Mucosa of descending colon (tissue), 3 donors: ENCODE measurements at places on chromosomes 1 and 21. TPM values are rescaled to one million over a fixed set of nuclear protein-coding genes. Genes with fewer than 3 reads are reported as not detected.
A peak's percentile ranks its signal among the peaks of the same experiment; 100 is the strongest.

GRCh38 chr21:25408666-25409065 is 198.6 kb downstream of the MRPL39 start:
- DNase-seq = no peak

DNA sequence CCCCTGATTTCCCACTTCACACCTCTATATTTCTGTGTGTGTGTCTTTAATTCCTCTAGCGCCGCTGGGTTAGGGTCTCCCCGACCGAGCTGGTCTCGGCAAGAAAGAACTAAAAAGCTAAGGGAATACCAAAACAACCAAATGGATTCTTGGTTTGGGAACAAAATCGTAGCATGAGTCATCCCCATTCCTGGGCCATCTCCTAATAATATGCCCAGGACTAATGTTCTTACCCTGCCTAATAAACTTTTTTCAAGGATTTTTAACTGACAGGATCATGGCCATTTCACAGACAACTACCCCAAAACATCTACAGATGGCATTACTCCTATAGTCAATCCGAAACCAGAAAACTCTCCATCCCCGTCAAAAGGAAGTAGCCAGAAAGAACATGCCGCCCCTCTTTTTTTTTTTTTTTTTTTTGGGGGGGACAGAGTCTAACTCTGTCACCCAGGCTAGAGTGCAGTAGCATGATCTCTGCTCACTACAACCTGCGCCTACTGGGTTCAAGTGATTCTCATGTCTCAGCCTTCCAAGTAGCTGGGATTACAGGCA is 4.1 kb upstream of the HPDL start:
- no peak for DNase-seq

DNA sequence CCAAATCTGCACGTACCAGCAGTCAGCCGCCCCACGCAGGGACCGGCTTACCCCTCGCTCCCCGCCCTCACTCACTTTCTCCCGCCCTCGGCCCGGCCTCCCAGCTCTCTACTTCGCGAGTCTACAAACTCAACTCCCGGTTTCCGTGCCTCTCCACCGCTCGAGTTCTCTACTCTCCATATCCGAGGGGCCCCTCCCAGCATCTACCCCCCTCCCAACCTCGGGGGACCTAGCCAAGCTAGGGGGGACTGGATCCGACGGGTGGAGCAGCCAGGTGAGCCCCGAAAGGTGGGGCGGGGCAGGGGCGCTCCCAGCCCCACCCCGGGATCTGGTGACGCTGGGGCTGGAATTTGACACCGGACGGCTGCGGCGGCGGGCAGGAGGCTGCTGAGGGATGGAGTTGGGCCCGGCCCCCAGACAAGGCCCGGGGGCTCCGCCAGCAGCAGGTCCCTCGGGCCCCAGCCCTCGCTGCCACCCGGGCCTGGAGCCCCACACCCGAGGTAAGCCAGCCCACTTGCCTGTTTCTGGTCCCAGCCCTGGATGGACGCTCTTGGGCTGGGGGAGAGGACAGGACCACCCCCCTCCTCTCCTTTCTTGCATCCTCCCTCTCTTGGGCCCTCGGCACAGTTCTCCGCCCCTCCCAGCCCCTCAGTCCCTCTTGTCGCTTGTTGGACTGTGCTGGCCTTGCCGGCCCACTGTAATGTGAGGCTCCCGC is at the start of gene ARTN:
ARTN (plus strand) TSS at position 416 of the 715 bp plus-strand sequence. CDS start 1,856 bp downstream, outside the sequence.
- DNase-seq = peak; percentile 61

DNA sequence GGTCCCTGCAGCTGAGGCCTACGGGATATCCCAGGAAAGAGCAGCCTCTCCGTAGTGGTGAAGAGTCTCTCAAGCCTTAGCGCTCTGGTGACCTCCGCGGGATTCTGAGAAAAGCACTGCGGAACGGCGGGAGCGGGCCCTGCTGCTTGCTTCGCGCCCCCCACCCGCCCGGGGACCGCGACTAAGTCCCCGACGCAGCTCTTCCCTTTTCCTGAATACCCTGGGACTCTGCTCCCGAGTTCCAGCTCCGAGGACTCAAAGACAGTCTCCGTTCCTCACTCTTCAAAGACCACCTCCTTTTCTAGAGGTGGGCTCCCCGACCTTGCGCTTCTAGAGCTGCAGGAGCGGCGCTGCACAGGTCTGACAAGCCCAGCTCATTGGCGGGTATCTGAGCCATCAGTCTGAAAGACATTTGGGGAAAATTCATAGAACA is 3.6 kb upstream of the PRRX1 start:
- no peak for DNase-seq

ACTL8 gene
- total RNA-seq = 1.0 TPM

ACOT11 gene
- 62.2 TPM for total RNA-seq

RCAN3 gene
- total RNA-seq = 15.0 TPM

MATN1 gene
- 0.22 TPM for total RNA-seq

TSPEAR gene
- total RNA-seq = not detected
